ENCODE measurements at places on chromosomes 7 and 10. TPM values are rescaled to one million over a fixed set of nuclear protein-coding genes. Genes with fewer than 3 reads are reported as not detected.

GRID2IP gene
- total RNA-seq = not detected

XRCC2 gene
- total RNA-seq = 0.33 TPM

TAS2R39 gene
- total RNA-seq = not detected

NPFFR1 gene
- not detected for total RNA-seq

CEP55 gene
- total RNA-seq = not detected
